ENCODE measurements at places on chromosomes 2 and 18. TPM values are rescaled to one million over a fixed set of nuclear protein-coding genes. Genes with fewer than 3 reads are reported as not detected.

GRCh38 chr2:179072527-179072926, 22.6 kb upstream of the CCDC141 start:
- H3K36me3 ChIP-seq: peaks cover 3% of the 10 kb centered on the region
- no peak for DNase-seq
- no peak overlapping the region for H3K4me3 ChIP-seq

GRCh38 chr18:59057969-59058368, 81.7 kb upstream of the SEC11C start:
- peaks cover 14% of the 10 kb centered on the region for H3K27me3 ChIP-seq
- H3K4me3 ChIP-seq: no peak overlapping the region
- H3K36me3 ChIP-seq: no peaks in the 10 kb centered on the region
- H3K4me1 ChIP-seq: peaks cover 4% of the 10 kb centered on the region

- H3K27ac ChIP-seq: no peak overlapping the region
- H3K4me3 ChIP-seq: peak overlapping the region; percentile 18
- peaks cover 17% of the 10 kb centered on the region for H3K36me3 ChIP-seq
- H3K4me1 ChIP-seq: peaks cover 21% of the 10 kb centered on the region
Measured at GRCh38 chr2:73268366-73268829, 15.9 kb downstream of the FBXO41 start.

GRCh38 chr18:75477900-75478299, 50.4 kb upstream of the SMIM21 start:
- no peaks in the 10 kb centered on the region for H3K36me3 ChIP-seq
- H3K27ac ChIP-seq: no peak overlapping the region
- no peak for DNase-seq
- H3K4me1 ChIP-seq: no peaks in the 10 kb centered on the region

GRCh38 chr2:43135583-43135982, 90.8 kb downstream of the ZFP36L2 start:
- peaks cover 12% of the 10 kb centered on the region for H3K36me3 ChIP-seq
- DNase-seq: peak; percentile 16
- H3K4me3 ChIP-seq: peak overlapping the region; percentile 64
- no peaks in the 10 kb centered on the region for H3K27me3 ChIP-seq

FBXO48 gene
- 2.4 TPM for total RNA-seq

- no peaks in the 10 kb centered on the region for H3K4me1 ChIP-seq
- H3K36me3 ChIP-seq: peaks cover 9% of the 10 kb centered on the region
- no peak overlapping the region for H3K4me3 ChIP-seq
- H3K27ac ChIP-seq: no peak overlapping the region
- no peaks in the 10 kb centered on the region for H3K27me3 ChIP-seq
Measured at GRCh38 chr18:56787390-56787789, 136.2 kb downstream of the WDR7 start.

- no peaks in the 10 kb centered on the region for H3K36me3 ChIP-seq
- H3K4me1 ChIP-seq: no peaks in the 10 kb centered on the region
- H3K27me3 ChIP-seq: peaks cover 5% of the 10 kb centered on the region
- no peak overlapping the region for H3K4me3 ChIP-seq
- H3K27ac ChIP-seq: no peak overlapping the region
- DNase-seq: no peak
Measured at GRCh38 chr2:23077596-23077995, 307.4 kb upstream of the KLHL29 start.

GRCh38 chr18:37270666-37271052, 294.9 kb downstream of the CELF4 start:
- H3K4me1 ChIP-seq: no peaks in the 10 kb centered on the region
- H3K27ac ChIP-seq: no peak overlapping the region
- DNase-seq: no peak
- peaks cover 13% of the 10 kb centered on the region for H3K27me3 ChIP-seq
- peaks cover 2% of the 10 kb centered on the region for H3K36me3 ChIP-seq

GRCh38 chr2:234306426-234307173, 190.3 kb downstream of the ARL4C start:
- H3K36me3 ChIP-seq: peaks cover 14% of the 10 kb centered on the region
- DNase-seq: peak; percentile 68
- no peak overlapping the region for H3K4me3 ChIP-seq
- H3K27me3 ChIP-seq: no peaks in the 10 kb centered on the region
- H3K27ac ChIP-seq: peak overlapping the region; percentile 10

HOXD10 gene
- not detected for total RNA-seq

DNA sequence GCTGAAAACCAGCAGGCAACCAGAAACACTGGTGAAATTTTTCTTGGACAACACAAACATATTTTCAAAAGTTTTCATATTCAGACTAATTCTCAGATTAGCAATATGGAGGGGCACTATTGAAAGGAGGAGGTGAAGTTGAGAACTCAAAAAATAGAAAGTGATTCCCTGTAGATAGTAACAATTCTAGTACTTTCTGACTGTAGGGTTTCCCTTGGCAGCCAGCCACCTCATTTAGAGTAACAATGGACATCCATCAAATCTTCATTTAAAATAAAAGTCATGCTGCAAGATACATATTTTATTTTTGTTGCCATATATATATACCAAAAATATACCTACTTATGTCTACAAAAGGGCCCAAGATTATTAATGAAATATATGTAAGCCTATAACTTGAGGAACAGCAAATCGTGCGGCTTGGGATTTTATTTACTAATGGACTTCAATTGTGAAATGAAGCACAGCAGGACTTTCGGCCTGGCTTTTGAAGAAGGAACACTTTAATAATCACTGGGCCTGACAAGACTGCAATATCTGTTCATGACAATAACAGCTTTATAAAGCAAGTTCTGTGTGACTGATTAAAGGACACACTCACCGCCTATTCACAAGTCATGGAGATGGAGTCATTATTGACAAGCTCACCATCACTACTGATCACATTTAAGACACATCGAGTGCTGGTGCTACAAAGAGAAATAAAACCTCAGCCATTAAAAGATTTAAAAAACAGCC, 6.8 kb upstream of the NR4A2 start:
- no peaks in the 10 kb centered on the region for H3K27me3 ChIP-seq
- DNase-seq: peak; percentile 28
- H3K27ac ChIP-seq: peak overlapping the region; percentile 95
- peaks cover 52% of the 10 kb centered on the region for H3K4me1 ChIP-seq
- peaks cover 3% of the 10 kb centered on the region for H3K36me3 ChIP-seq

DNA sequence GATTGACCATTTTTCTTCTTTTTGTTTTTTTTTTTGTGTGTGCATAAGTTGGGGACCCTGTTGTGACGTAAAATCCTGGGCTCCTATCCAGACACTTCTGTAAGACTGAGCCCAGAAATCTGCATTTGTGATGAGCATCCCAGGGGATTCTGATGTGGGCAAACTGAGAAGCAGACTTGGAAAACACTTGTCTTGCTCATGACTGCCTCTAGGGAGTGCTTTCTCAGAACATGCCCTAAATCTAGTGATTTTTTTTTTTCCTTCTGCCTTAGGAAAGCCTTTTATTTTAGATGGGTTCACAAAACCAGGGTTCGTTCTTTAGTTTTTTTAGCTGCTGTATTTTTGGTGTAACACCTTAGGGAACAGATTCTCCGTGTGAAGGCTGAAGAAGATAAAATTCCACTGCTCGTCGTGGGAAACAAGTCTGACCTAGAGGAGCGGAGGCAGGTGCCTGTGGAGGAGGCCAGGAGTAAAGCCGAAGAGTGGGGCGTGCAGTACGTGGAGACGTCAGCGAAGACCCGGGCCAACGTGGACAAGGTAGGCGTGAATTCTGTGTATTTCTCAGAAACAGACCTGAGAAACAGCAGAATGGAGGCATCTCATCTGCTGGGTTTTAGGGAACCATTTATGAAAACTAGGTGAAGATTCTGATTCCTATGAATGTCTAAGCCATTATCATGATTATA, 36.7 kb downstream of the RALB start:
- DNase-seq: no peak
- H3K4me1 ChIP-seq: peaks cover 29% of the 10 kb centered on the region
- no peaks in the 10 kb centered on the region for H3K27me3 ChIP-seq
- no peak overlapping the region for H3K4me3 ChIP-seq

- H3K36me3 ChIP-seq: peaks cover 8% of the 10 kb centered on the region
- H3K4me3 ChIP-seq: no peak overlapping the region
- no peaks in the 10 kb centered on the region for H3K4me1 ChIP-seq
- DNase-seq: no peak
- no peak overlapping the region for H3K27ac ChIP-seq
Measured at GRCh38 chr18:723541-724080, 11.2 kb upstream of the ENOSF1 start.

KLHL30 gene
- not detected for total RNA-seq

- H3K4me3 ChIP-seq: no peak overlapping the region
- peaks cover 3% of the 10 kb centered on the region for H3K27me3 ChIP-seq
- H3K36me3 ChIP-seq: no peaks in the 10 kb centered on the region
- H3K4me1 ChIP-seq: no peaks in the 10 kb centered on the region
- DNase-seq: no peak
Measured at GRCh38 chr2:221671515-221671914, 99.4 kb upstream of the EPHA4 start.

DNA sequence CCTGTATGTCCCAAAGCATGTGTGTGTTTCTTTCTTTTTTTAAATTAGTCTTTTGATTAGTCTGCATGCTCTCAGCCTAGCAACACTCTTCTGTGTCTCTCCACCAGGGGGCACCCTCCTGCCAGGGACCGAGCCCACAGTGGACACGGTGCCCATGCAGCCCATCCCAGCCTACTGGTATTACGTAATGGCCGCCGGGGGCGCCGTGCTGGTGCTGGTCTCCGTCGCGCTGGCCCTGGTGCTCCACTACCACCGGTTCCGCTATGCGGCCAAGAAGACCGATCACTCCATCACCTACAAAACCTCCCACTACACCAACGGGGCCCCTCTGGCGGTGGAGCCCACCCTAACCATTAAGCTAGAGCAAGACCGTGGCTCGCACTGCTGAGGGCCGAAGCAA, 93.8 kb downstream of the NRP2 start:
- no peaks in the 10 kb centered on the region for H3K36me3 ChIP-seq
- H3K4me3 ChIP-seq: no peak overlapping the region
- peak; percentile 73 for DNase-seq
- H3K27me3 ChIP-seq: peaks cover 23% of the 10 kb centered on the region

DNA sequence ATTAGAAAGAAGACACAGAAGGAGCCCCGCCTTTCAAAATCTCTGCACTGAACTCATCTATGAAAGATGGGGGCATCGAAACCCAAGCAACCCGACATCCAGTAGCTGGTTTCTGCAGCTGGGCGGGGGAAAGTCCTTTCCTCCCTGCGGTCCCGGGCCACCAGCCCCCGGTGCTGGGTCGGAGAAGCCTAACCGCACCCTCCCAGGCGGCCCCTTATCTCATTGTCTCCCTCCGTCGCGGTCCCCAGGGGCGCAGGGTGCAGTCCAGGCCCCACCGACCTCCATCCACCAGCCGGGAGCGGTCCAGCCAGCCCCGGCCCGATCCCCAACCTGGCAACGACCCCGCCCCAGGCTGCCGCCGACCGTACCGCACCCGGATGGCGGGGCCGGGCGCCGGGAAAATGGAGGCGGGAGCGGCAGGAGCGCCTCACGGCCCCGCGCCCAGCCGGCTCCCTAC, 452 bp downstream of the RAPH1 start:
- H3K27me3 ChIP-seq: peaks cover 9% of the 10 kb centered on the region
- peak overlapping the region; percentile 74 for H3K4me3 ChIP-seq
- H3K27ac ChIP-seq: peak overlapping the region; percentile 56
- peak; percentile 53 for DNase-seq
- H3K36me3 ChIP-seq: peaks cover 8% of the 10 kb centered on the region

- H3K4me1 ChIP-seq: no peaks in the 10 kb centered on the region
- H3K4me3 ChIP-seq: no peak overlapping the region
- no peak overlapping the region for H3K27ac ChIP-seq
- no peaks in the 10 kb centered on the region for H3K27me3 ChIP-seq
- no peak for DNase-seq
- H3K36me3 ChIP-seq: peaks cover 62% of the 10 kb centered on the region
Measured at GRCh38 chr2:117942551-117942950, 71.3 kb downstream of the CCDC93 start.

DNA sequence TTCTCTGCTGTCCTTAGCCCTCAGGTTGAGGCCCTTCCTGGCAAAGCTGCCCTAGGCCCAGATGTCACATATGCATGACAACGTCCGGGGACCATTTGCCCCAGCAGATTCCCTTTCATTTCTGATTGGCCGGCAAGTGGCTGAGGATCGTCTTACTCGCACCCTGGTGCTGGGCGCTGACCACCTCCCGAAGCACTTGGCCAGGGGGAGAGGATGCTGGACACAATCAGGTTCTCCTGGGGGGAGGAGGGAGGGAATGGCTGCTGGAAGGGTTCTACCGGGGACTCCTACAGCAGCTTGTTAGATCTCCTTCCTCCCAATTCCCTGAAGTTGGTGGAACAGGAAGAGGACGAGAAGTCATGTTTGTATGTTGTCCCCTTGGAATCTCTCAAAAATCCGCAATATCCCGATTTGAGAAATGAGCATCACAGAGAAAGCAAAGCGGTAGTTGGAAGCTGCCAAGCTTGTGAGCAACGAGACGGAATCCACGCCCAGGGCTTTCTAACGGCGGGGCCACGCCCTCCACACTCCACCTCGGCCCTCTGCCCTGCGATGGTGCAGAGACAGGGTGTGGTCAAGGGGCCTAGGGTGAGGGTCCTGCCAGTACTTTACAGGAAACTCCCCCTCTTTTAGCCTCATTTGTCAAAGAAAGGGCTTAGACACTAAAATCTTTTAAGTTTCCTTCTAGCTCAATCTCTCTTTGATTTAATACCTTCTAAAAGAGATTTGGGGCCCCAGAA, 61.8 kb upstream of the YWHAQ start:
- peak overlapping the region; percentile 37 for H3K27ac ChIP-seq
- H3K4me1 ChIP-seq: peaks cover 18% of the 10 kb centered on the region
- no peaks in the 10 kb centered on the region for H3K36me3 ChIP-seq

GRCh38 chr18:4433717-4434116, 21.4 kb downstream of the DLGAP1 start:
- H3K27me3 ChIP-seq: no peaks in the 10 kb centered on the region
- no peaks in the 10 kb centered on the region for H3K4me1 ChIP-seq
- H3K36me3 ChIP-seq: no peaks in the 10 kb centered on the region

ERICH2 gene
- not detected for total RNA-seq

DNA sequence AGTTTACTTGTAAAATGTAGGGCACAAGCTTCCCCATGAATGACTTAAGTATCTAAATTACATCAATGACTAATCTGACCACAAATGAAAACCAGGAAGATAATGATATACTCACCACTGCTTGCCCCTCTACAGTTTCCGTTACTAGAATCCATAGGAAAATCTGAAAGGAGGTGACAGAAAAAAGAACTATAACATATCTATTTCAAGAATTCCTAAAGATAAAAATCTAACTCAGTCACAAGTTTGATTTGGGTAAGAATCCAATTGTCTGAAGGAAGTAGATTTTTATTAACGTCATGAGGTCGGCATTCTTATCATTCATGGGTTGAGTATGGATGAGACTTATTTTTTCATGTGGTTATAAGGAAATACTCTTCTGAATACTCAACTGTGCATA, 7.8 kb downstream of the FRZB start:
- DNase-seq: no peak
- no peaks in the 10 kb centered on the region for H3K36me3 ChIP-seq
- H3K27me3 ChIP-seq: peaks cover 27% of the 10 kb centered on the region
- no peak overlapping the region for H3K27ac ChIP-seq
- no peaks in the 10 kb centered on the region for H3K4me1 ChIP-seq

DNA sequence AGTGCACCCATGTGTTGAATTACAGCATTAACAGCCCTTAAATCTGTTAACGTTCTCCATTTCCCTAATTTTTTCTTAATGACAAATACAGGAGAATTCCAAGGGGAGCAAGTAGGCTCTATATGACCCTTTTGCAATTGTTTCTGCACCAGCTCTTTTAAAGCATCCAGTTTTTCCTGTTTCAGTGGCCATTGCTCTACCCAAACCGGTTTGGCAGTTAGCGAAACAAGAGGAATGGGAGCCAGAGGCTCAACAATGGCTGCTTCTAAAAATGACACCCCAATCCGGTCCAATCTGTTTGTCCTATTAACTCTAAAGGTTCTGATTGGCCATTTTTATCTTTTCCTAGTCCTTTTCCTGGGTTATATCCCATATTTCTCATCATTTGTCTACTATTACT, 15.1 kb upstream of the SUCLG1 start:
- H3K4me3 ChIP-seq: no peak overlapping the region
- H3K27ac ChIP-seq: no peak overlapping the region
- H3K27me3 ChIP-seq: no peaks in the 10 kb centered on the region
- peaks cover 25% of the 10 kb centered on the region for H3K36me3 ChIP-seq
